Smooth muscle cell of the coronary artery (primary cell): ENCODE measurements at places on chromosomes 7 and 10. TPM values are rescaled to one million over a fixed set of nuclear protein-coding genes. Genes with fewer than 3 reads are reported as not detected.

The LDB1 gene
- total RNA-seq = 40.7 and 61.7 TPM in 2 replicates

The COX19 gene
- 5.5 and 7.4 TPM in 2 replicates for total RNA-seq

The FAM24B gene
- total RNA-seq = 3.8 and 4.3 TPM in 2 replicates

The GARIN1A gene
- 0.53 and 0.82 TPM in 2 replicates for total RNA-seq

The SPOCK2 gene
- total RNA-seq = under 0.01 and 0.12 TPM in 2 replicates

The HABP2 gene
- not detected in 2 replicates for total RNA-seq

The SLC29A3 gene
- total RNA-seq = 0.75 and 2.7 TPM in 2 replicates

The PSMG3 gene
- 20.8 and 30.1 TPM in 2 replicates for total RNA-seq

The HHEX gene
- under 0.01 and 7.7 TPM in 2 replicates for total RNA-seq

The DNAJC12 gene
- 0.70 and 3.0 TPM in 2 replicates for total RNA-seq

The GPER1 gene
- total RNA-seq = 0.83 and 7.1 TPM in 2 replicates

The ADAM22 gene
- 0.08 and 0.59 TPM in 2 replicates for total RNA-seq

The LRIT1 gene
- total RNA-seq = not detected in 2 replicates

The GATA3 gene
- 0.08 TPM in 1 of 2 replicates, not detected in the other for total RNA-seq

The CTTNBP2 gene
- 0.08 and 0.12 TPM in 2 replicates for total RNA-seq

The EMX2 gene
- total RNA-seq = 0.08 and 4.1 TPM in 2 replicates

The KLF6 gene
- total RNA-seq = 44.3 and 47.6 TPM in 2 replicates

The RPEL1 gene
- total RNA-seq = 0.08 and 0.12 TPM in 2 replicates

The CHRM2 gene
- not detected in 2 replicates for total RNA-seq

The PHKG1 gene
- total RNA-seq = 0.98 and 7.5 TPM in 2 replicates

The SEMA3D gene
- 3.4 and 17.9 TPM in 2 replicates for total RNA-seq

The DLX5 gene
- not detected in 2 replicates for total RNA-seq

The FGFBP3 gene
- 0.23 TPM in 2 replicates for total RNA-seq

The PHYHIPL gene
- not detected in 2 replicates for total RNA-seq

The KCNMA1 gene
- total RNA-seq = 9.8 and 44.0 TPM in 2 replicates

The CALML5 gene
- not detected in 2 replicates for total RNA-seq

The VIPR2 gene
- total RNA-seq = 0.23 TPM in 1 of 2 replicates, not detected in the other

The CABCOCO1 gene
- 0.60 TPM in 1 of 2 replicates, not detected in the other for total RNA-seq

The ANKRD1 gene
- 1.5 and 315 TPM in 2 replicates for total RNA-seq

The RASA4B gene
- total RNA-seq = 2.0 and 5.7 TPM in 2 replicates

The GCK gene
- total RNA-seq = 0.60 and 1.6 TPM in 2 replicates

The WIPF3 gene
- total RNA-seq = not detected in 2 replicates

The ZNF503 gene
- 1.6 and 3.6 TPM in 2 replicates for total RNA-seq

The STARD3NL gene
- total RNA-seq = 38.8 and 71.0 TPM in 2 replicates

The ADCYAP1R1 gene
- total RNA-seq = 0.35 TPM in 1 of 2 replicates, not detected in the other

The FXYD4 gene
- not detected in 2 replicates for total RNA-seq

The FGL2 gene
- total RNA-seq = 2.6 and 9.8 TPM in 2 replicates

The CHST3 gene
- 15.3 and 32.2 TPM in 2 replicates for total RNA-seq

The STAG3 gene
- 0.30 and 1.4 TPM in 2 replicates for total RNA-seq
